ENCODE measurements at places on chromosomes 5 and 9.

GRCh38 chr5:79464695-79465332 is 49.1 kb downstream of the HOMER1 start:
- DNase-seq, result no peak

- DNase-seq, result no peak
These were observed 129.3 kb upstream of the LPCAT1 start for GRCh38 chr5:1652873-1653697.

DNA sequence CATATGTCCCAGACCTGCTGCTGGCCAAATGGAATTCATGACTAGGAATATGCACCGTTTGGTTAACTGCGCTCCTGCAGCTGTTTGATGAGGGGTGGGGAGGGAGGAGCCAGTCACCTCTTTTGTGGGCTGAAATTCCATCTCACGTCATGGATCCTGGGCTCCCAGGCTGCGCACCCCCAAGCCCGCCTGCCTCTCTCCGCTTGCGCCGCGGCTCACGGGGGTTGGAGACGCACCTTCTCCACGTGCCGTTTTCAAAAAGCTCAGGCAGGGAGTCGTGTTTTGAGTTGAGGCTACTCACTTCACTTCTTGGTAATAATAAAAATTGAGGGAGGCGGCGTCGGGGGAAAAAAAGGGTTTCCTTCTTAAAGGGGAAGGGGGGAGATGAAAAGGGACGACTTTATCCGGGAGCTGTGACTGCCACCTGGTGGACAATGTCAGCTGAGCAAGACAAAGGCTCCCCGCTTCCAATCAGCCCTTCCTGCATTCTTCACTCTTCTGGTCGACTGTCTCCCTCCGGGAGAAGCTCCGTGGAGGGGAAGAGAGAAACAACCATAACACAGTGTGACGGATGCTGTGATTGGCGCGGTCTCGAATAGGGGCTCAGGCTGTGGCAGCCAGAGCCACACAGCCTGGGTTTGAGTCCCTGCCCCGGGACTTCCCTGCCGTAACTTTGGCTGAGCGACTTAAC is 15.9 kb upstream of the C5orf47 start:
- DNase-seq, result peak; percentile 18

- DNase-seq, result no peak
These were observed 176.7 kb upstream of the PRDM9 start for GRCh38 chr5:23330726-23331125.

DNA sequence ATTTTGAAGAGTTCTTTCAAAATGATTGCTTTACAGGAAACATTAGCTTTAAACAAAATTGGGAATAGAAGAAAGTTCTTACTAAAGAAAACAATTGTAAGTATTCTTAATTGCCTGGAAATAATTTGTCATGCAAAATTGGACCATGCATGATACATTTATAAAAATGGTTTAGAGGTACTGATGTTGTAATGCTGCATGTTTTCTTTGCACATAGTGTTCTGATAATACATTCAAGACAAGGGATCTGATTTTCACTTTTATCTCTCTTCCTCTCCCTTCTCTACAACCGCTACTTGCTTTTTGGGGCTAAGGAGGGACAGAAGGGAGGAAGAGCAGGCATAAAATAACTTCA is 211.6 kb upstream of the MPDZ start:
- DNase-seq, result no peak

DNA sequence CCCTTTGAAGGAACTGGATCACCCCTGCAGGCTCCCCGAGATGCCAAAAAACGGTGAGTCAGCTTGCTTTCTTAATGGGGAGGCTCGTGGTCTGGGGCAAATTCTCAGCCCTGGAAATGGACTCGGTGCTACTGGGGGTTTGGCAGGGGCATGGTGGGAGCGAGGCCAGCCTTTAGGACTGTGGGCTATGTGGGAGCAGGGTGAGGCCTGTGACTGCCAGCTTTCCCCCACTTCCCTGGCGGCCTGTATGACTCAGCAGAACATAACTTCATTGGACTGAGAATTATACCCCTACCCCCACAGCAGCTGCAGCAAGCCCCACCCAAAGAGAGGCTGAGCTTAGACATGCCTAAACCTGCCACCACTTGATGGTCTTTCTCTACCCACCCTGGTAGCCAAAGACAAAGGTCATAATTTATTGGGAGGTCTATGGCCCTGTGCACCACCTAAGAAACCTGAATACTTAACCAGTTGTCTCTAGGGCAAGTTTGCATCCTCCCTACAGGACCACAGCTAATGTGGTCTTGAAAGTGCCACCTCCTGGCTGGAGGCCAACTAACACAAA is 325.3 kb downstream of the TLE1 start:
- DNase-seq, result no peak

- no peak for DNase-seq
These were observed 40.0 kb downstream of the LURAP1L start for GRCh38 chr9:12814877-12815237.

GRCh38 chr5:173888473-173889131 is 453 bp downstream of the CPEB4 start:
- no peak for DNase-seq

DNA sequence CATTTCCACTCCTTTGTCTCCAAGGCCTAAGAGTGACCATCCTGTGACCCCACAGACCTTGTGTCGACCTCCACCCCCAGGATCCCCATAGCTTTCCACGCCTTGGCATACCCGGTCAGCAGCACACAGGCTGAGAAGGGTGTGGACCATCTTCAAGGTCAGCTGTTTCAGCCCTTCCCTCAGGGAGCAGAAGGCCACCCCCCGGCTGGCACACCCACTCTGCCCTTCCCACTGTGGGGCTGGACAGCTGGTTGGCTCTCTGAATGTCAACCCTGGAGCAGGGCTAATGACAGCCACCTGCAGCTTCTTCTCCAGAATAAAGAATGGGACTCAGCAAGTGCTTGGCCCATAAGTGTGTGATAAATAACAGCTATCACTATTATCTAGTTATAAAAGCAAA is 93.1 kb downstream of the OLFM1 start:
- DNase-seq, result no peak

DNA sequence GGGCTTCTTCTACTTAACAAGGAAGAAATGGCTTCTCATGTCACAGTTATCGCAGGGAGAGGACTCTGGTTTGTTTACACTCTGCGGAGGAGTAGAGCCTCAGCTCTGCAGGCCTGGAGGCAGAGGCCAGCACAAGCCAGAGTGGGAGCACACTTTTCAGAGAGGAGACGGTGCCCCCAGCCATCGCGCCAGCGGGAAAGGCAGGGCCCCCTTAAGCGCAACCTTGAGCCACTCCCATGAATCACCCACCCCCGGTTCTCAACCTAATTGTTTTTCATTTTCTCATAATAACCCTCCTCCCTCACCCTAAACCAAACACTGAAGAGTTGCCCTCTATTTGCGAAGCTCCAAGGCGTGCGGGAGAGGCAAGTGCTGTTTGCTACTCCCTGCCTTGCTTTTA is 208.4 kb upstream of the TBCA start:
- no peak for DNase-seq

- no peak for DNase-seq
These were observed 24.9 kb upstream of the HNRNPH1 start for GRCh38 chr5:179648410-179648809.
